ENCODE measurements at places on chromosomes 7 and 10.

DNA sequence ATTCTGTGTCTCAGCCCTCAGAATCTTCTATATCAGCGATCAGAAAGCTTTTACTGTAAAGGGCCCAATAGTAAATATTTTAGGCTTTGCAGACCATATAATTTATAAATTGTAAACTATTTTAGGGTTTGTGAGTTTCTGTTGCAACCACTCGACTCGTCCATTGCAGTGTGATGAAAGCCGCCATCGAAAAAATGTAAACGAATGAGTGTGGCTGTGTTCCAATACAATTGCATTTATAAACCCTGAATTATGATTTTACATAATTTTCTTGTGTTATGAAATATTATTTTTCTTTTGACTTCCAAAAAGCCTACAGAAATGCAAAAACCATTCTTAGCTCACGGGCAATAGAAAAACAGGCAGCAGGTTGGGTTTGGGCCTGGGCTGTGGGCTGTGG lies 62.5 kb upstream of the ADO start:
- DNase-seq: no peak

GRCh38 chr7:34928052-34928451 lies 109.2 kb downstream of the DPY19L1 start:
- no peak for DNase-seq

GRCh38 chr10:96919785-96920430 lies 87.8 kb downstream of the LCOR start:
- no peak for DNase-seq

GRCh38 chr7:34067005-34067778 lies 161.9 kb downstream of the BMPER start:
- peak; percentile 10 for DNase-seq

DNA sequence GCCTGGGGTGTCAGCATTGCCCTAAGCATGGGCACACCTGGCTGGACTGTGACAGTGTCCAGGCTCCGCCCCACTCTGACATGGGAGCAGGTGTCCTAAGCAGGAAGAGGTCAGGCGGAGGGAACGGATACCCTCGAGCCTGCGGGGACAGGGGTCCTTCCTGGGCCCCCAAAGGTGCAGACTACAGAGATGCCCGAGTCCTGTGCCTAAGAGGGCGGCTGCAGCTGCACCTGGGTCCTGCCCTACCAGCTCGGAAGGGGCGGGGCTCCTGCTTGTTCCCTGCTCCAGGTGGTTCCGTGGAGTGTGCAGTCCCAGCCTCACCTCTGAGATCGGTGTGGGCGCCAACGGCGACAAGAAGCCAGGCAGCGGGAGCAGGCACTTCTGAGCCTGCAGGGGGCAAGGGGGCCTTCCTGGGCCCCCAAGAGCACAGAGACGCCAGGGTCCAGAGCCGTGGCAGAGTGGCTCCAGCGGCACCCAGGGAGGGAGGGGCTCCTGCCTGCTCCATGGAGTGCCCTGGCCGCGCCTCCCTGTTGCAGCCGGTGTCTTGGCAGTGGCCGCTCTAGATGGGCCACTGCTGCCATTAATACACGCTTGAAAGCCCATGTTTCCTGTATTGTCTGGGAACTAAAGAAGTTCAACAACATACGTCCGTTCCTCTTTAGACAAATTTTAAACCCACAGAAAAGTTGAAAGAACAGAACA lies 64.5 kb upstream of the CACNA2D1 start:
- DNase-seq: no peak

GRCh38 chr7:131196803-131197202 lies 130.9 kb upstream of the MKLN1 start:
- no peak for DNase-seq

- DNase-seq: no peak
These were observed 56.4 kb downstream of the HIPK2 start for GRCh38 chr7:139721417-139721816.

DNA sequence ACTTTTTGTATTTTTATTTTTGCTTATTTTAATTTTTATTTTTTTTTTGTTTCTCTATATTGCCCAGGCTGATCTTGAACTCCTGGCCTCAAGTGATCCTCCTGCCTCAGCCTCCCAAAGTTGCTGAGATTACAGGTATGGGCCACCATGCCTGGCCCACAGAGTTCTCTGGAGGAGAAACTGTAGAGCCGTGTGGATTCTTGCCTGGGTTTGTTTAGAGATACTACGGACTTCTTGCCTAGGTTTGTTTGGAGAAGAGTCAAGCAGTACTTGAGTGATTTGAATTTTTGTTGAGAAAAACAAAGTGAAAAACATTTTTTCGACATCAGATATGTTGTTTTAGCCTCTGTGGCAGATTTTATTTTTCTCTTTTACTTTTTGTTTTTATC lies 99.0 kb downstream of the CAMK1D start:
- DNase-seq: no peak
